CD8-positive, alpha-beta memory T cell (primary cell): ENCODE measurements at places on chromosomes 4 and X. TPM values are rescaled to one million over a fixed set of nuclear protein-coding genes. Genes with fewer than 3 reads are reported as not detected.

Gene MUC7
- not detected for polyA plus RNA-seq

DNA sequence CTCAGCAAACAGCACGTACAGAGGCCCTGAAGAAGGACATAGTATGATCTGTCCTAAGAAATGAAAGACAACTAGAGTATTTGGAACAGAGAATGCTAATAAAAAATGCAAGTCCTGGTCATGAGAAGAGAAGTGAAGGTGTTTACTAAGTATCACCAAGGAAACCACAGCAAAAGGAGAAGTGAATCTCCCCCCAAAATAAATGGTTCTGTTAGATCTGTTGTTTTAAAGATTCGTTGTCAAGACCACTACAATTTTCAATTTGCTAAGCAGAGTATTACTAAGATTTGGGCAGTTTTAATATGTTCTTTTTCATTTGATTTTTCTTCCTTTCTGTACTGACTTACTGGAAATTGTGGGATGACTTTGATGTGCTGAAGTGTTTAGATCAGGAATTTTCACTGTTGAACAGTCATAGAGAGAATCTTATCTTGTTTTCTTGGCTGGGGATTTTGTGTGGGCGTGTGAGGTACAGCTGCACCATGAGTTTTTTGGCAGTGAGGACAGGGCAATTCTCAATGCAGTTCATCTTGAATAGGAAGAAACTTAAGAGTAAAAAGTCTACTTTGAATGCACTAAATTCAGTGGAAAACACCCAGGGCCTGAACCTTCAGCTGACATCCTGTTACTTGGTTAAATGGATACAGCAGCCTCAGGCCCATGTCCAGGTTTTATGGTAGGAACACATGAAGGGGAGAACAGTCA is 132.2 kb downstream of the STIM2 start:
- no peaks in the 10 kb centered on the region for H3K27me3 ChIP-seq
- no peak for DNase-seq
- H3K4me1 ChIP-seq = peaks cover 36% of the 10 kb centered on the region
- no peaks in the 10 kb centered on the region for H3K36me3 ChIP-seq

GRCh38 chr4:87633243-87633642 is 16.8 kb upstream of the DMP1 start:
- DNase-seq = no peak
- no peaks in the 10 kb centered on the region for H3K4me1 ChIP-seq
- no peaks in the 10 kb centered on the region for H3K27me3 ChIP-seq
- no peak overlapping the region for H3K4me3 ChIP-seq
- H3K36me3 ChIP-seq = no peaks in the 10 kb centered on the region

GRCh38 chr4:167868163-167868562 is 224.2 kb upstream of the ANXA10 start:
- DNase-seq = no peak
- H3K4me1 ChIP-seq = no peaks in the 10 kb centered on the region
- H3K4me3 ChIP-seq = no peak overlapping the region
- no peaks in the 10 kb centered on the region for H3K36me3 ChIP-seq

GRCh38 chrX:40632199-40632598 is 9.0 kb downstream of the MPC1L start:
- peaks cover 44% of the 10 kb centered on the region for H3K36me3 ChIP-seq
- H3K4me1 ChIP-seq = no peaks in the 10 kb centered on the region
- H3K4me3 ChIP-seq = no peak overlapping the region
- no peaks in the 10 kb centered on the region for H3K27me3 ChIP-seq
- H3K27ac ChIP-seq = no peak overlapping the region

DNA sequence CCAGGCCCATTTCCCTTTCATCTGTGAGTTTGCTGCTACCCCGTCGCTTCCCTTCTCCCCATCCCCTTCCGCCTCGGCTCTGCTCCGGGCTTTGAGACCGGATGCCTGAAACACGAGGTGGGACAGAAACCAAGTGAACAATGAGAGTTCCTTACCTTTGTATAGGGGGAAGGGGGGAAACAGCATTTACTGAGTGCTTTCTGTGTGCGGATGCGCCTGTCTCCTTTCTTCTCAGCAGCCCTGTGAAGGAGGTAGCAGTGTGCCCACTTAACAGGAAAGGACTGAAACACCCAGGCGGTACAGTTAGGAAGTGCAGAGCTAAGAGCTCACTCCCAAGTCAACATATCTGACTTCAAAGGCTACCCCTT is 43.2 kb upstream of the TMSB15B start:
- DNase-seq = peak; percentile 43
- H3K4me3 ChIP-seq = peak overlapping the region; percentile 49
- peaks cover 10% of the 10 kb centered on the region for H3K4me1 ChIP-seq
- H3K36me3 ChIP-seq = no peaks in the 10 kb centered on the region

Gene XPNPEP2
- polyA plus RNA-seq = 1.2 TPM
